Stimulated activated CD4-positive, alpha-beta T cell treated with anti-CD3 and anti-CD28 coated beads, Interleukin-15, amount 100 ng/mL, for 24 hours (primary cell): ENCODE measurements at places on chromosomes 12 and 14.

DNA sequence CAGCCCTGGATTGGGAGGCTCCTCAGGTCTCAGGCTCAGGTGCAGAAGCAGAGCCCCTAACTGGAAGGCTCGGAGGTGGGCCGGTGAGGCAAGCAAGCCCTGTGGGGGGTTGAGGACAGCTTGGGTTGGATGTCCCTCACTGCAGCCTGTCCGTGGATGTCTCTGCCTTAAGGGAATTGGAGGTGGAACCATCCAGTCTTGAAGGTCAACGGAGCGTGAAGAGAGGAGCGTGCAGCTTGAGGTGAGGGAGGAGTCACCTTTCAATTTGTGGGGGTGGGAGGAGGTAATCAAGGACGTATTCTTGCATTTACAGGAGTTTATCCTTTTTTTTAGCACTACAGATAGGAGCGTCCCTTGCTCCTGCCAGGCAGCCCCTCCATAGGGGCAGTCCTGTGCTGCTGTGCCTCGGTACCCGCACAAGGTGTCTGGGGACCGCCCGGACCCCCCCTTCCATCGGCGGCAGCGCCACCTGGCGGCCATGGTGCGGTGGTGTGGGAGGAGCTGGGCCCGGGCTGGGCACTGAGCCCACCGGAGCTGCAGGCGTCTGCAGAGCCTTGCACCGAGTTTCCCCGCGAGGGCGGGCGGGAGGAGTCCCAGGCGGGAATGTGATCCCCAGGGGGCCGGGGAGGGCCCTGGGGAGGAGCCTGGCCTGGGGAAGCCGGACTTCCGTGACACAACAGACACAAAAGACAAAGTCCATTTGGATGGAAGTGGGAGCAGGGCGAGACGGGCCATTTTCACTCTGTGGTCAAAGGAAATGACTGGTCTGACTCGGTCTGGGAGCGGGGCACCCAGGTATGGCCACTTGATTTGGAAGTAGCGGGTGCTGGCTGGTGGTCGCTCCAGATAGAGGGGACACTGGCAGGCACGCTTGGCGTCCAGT, 864 bp downstream of the DNAJC22 start:
- peak; percentile 81 for DNase-seq

DNA sequence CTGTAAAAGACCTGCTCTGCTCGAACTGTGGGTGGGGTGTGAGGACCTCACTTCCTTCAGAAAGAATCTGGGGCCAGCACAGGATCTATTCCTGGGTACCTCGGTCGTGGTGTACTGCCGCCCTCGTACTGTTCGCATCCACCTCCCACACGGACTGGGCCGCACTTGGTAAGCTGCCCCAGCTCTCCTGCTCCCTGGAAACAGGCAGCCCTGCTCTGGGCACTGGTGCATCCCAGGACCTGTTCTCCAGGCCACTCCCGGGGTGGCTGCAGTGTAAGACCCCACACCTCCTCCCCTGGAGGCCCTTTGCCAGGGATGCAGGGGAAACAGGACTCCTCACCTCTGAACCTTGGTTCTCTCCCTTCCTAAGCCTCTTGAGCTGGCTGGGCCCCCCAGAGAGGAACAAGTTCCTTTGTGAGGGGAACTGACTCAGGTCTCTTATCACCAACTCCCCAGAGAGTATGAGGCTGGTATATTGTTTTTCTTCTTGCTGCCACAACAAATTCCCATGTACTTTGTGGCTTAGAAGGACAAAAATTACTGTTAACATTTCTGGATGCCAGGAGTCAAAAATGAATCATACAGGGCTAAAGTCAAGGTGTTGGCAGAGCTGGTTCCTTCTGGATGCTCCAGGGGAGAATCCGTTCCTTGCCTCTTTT, 276.5 kb downstream of the NUAK1 start:
- no peak for DNase-seq

DNA sequence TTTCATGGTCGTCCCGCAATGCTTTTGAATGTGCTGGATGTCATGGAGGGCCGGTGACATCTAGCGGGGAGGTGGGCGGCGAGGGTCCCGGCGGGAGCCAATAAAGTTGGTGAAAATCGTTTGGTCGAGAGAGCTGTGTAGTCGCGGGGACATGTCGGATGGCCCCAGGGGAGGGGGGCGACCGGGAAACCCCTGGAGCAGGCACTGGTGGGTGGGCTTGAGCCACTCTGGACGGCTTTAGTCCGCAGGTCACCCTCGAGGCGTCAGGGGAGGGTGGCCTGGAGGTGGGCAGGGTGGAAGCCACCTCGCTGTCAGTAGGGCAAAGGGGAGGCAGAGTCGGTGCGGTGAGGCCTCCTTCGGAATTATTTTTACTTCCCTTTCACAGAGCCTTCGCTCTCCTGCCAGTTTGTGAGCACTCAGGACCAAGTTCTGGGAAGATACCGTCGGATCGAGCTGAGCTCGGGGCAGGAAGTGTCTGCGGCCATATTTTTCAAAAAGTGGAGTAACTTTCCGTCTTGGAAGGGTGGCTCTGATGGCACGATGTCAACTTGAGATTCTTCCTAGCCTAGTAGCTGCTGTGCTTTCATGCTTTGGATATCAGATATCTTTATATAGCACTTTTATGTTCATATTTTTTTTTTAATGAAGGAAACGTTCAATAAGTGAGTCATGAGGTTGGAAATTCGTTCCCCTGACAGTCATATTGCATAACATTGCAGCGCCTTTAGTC, 28.2 kb downstream of the WBP11 start:
- DNase-seq: peak; percentile 40

- DNase-seq: no peak
Observed at GRCh38 chr14:104923640-104924420, 849 bp upstream of the PLD4 start.

GRCh38 chr12:92503029-92503931, 199.5 kb upstream of the PLEKHG7 start:
- DNase-seq: peak; percentile 53

- peak; percentile 67 for DNase-seq
Observed at GRCh38 chr12:113232840-113233585, 11.7 kb downstream of the TPCN1 start.

- no peak for DNase-seq
Observed at GRCh38 chr12:101570047-101570446, 24.7 kb upstream of the MYBPC1 start.

- DNase-seq: peak; percentile 51
Observed at GRCh38 chr14:42224053-42224888, 617.6 kb downstream of the LRFN5 start.

DNA sequence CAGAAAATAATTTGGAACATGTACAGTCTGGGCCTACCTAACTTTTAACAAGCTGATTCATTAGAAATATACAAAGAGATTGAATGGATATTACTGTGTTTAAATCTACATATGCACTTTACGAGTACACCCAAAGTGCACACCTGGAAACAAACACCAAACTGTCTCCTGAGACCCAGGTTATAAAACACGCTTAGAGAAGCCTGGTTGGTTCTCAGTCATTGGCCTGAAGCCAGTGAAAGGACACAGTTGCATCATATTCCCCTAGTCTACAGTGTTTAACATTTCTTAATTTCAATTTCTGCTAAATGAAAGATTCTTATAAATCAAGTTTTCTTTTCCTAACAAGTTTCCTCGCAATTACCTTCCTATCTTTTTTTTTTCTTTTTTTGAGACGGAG, 209.5 kb downstream of the FBXL14 start:
- DNase-seq: no peak

GRCh38 chr14:64693810-64694165, 10.4 kb upstream of the PLEKHG3 start:
- no peak for DNase-seq

GRCh38 chr14:67457782-67458181, 30.7 kb downstream of the TMEM229B start:
- DNase-seq: no peak

- no peak for DNase-seq
Observed at GRCh38 chr14:55221968-55222367, 30.6 kb upstream of the DLGAP5 start.

DNA sequence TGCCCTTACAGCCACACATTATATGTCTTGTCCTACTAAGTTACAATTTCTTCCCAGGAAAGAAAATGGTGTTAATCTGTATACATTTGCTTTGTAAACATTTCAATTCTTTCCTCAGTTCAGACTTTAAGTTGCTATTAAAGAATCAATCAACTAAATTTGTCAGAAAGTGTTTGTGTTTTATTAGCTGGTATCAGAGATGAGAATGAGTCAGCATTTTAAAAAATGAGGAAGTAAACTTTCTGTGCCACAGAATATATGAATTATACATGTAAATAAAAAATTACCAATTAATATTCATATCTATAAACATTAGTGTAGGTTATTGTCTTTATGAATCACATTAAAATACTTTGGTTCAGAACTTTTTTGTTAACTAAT, 82.0 kb downstream of the LMO3 start:
- DNase-seq: no peak

GRCh38 chr12:12266389-12266872, 413 bp downstream of the LRP6 start:
- no peak for DNase-seq

- no peak for DNase-seq
Observed at GRCh38 chr14:37870632-37871346, 275.4 kb downstream of the TTC6 start.

DNA sequence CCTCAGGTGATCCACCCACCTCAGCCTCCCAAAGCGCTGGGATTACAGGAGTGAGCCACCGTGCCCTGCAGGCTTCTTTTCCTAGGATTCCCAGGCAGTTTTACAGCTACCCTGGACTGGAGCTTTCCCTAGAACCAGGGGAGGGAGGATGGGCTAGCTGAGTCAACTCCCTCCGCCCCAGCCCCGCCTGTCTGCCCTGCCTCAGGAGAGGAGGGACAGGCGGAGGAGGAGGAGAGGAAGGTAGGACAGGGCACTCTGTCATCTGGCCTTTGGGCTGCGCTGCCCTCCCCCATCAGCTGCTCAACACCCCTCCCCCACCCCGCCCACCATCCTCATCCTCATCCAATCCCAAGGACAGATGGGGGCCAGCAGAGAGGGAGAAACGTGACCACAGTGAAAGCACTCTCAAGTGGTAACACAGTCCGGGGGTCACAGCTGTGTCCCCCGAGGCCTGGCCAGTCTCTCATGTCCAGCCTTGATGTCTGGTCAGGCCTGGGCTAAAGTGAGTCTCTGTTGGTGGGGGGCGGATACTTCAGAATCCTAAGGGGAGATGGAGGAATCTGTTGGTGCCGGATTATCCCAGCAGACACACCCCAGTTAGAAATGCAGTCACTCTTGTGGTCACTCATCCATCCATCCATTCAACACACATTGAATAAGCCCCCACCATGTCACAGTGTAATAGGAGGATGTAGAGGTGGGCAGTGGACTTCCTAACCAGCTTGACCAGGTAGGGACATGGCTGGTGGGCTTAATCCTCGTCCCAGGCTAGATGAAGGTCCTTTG, 12.3 kb downstream of the FIGNL2 start:
- no peak for DNase-seq

- DNase-seq: no peak
Observed at GRCh38 chr12:108906971-108907370, 27.1 kb downstream of the DAO start.

DNA sequence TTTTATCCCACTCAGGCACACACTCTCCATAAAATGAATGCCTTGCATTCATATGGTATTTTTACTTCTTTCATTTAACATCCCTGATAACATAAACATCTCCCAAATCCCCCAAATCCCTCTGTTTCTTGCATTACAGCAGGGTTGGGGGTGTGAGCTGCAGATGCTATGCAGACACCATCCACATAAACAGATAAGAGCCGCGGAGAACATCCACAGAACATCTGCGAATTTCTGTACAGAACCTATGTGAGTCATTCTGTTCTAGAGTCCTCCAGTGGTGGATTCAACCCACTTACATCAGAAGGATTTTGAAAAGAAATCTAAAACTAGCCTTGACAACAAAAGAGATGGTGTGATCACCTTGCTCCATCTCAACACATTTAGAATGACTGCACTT, 20.3 kb downstream of the FBLN5 start:
- DNase-seq: no peak

GRCh38 chr12:105864901-105865300, 273.9 kb downstream of the NUAK1 start:
- no peak for DNase-seq

- no peak for DNase-seq
Observed at GRCh38 chr14:38199076-38199475, 8.6 kb upstream of the SSTR1 start.

GRCh38 chr14:61280526-61281185, 482 bp downstream of the TMEM30B start:
- DNase-seq: peak; percentile 84

GRCh38 chr12:56034586-56035332, 7.0 kb upstream of the RPS26 start:
- DNase-seq: peak; percentile 26

DNA sequence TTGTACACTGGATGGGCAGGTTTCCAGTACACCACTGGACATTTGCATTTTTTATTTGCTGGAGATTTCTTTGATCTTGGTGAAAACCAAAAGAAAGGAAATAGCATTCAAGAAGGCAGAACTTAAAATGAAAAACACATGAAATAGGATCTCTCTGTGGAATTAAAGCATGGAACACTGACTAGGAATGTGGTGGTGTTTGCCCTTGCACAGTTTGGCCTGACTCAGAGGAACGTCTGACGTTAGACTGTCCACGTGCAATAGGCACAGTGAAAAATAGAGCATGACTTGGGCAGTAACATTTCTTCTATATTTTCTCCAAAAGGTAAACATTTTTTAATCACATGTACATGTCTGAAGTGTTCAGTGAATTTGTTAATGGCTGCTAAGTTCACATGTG, 474.1 kb upstream of the PRICKLE1 start:
- no peak for DNase-seq

- no peak for DNase-seq
Observed at GRCh38 chr12:57902478-57902969, 38.8 kb upstream of the ATP23 start.

DNA sequence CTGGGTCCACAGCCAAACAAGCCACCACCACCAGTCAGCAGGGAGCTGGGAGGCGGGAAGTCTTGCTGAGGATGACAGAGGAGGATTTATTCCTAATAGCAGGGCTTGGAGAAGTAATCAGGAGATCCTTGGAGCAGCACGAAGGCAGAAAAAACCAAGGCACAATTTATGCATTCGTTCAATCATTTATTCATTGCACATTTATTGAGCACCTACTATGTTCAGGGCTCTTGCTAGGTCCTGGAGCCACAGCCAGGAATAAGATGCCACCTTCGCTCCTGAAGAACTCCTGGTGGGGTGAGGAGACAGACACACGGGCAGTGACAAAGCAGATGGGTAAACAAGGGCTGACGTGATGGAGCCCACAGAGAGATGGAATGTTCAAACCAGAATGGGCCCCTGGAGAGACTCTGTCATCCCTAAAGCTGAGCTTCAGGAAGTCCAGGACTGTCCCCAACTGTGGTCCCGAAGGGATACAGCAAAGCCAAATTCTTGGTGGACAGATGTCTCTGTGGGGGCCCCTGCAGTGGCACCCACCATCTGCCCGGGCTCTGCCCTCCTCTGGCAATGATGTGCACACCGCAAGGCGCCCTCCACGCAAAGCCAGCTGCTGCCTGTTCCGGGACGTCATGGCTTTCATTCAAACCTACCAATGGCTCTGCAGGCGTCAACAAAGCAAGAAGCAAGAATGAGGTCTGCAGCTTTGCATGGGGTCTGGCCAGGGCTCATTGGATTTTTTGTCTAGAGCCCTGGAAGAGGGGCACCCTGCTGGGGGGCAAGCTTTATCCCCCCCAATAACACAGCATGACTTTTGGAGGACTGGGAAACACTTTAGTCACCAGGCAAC, 3.0 kb upstream of the TESC start:
- no peak for DNase-seq

GRCh38 chr14:64221391-64222003, 72.7 kb downstream of the ESR2 start:
- DNase-seq: no peak

GRCh38 chr14:38210587-38211216, 3.0 kb downstream of the SSTR1 start:
- DNase-seq: no peak
